ENCODE measurements at places on chromosomes 11 and 22. TPM values are rescaled to one million over a fixed set of nuclear protein-coding genes. Genes with fewer than 3 reads are reported as not detected.

The KCTD14 gene
- 0.54 TPM for total RNA-seq

The GGT5 gene
- total RNA-seq, result 255 TPM

The MIAT gene
- 0.10 TPM for total RNA-seq

The PLAAT5 gene
- 1.1 TPM for total RNA-seq

The PACSIN3 gene
- total RNA-seq, result 16.2 TPM

The HBB gene
- not detected for total RNA-seq

The MYEOV gene
- not detected for total RNA-seq

Measured in cardiac ventricle fibroblast (primary cell).